ENCODE measurements at places on chromosomes 11 and 22. TPM values are rescaled to one million over a fixed set of nuclear protein-coding genes. Genes with fewer than 3 reads are reported as not detected.

Gene MMP27
- not detected for total RNA-seq

Gene MAPK8IP1
- total RNA-seq, result 0.66 TPM

Gene TEX12
- 0.27 TPM for total RNA-seq

Gene DESI1
- total RNA-seq, result 52.1 TPM

Gene ACTN3
- 0.05 TPM for total RNA-seq

Data from T-helper 2 cell treated with Interferon-gamma antibody and Interleukin-4, amounts not matched to agents 100 ng/mL and 5 ng/mL, for 36 hours (primary cell).